ENCODE measurements at places on chromosomes 4 and X. TPM values are rescaled to one million over a fixed set of nuclear protein-coding genes. Genes with fewer than 3 reads are reported as not detected.

The PDCL2 gene
- not detected for total RNA-seq

The TMEM35A gene
- total RNA-seq, result 37.9 TPM

The SPATA4 gene
- total RNA-seq, result 0.15 TPM

The REELD1 gene
- total RNA-seq, result not detected

The RAB33A gene
- 3.8 TPM for total RNA-seq

The GRXCR1 gene
- not detected for total RNA-seq

The MXD4 gene
- total RNA-seq, result 75.8 TPM

The CNKSR2 gene
- total RNA-seq, result 0.66 TPM

The RHOXF1 gene
- not detected for total RNA-seq

The PAK3 gene
- total RNA-seq, result 1.2 TPM

The RAB9B gene
- total RNA-seq, result 0.73 TPM

The RPA4 gene
- 0.66 TPM for total RNA-seq

The PAGE3 gene
- not detected for total RNA-seq

The LGI2 gene
- under 0.01 TPM for total RNA-seq

The NEUROG2 gene
- total RNA-seq, result not detected

The IL13RA2 gene
- 44.8 TPM for total RNA-seq

All from smooth muscle cell of trachea (primary cell).